ENCODE measurements at places on chromosomes 5 and 9. TPM values are rescaled to one million over a fixed set of nuclear protein-coding genes. Genes with fewer than 3 reads are reported as not detected.

- DNase-seq: no peak
Observed at GRCh38 chr9:77877976-77878375, 153.6 kb downstream of the GNAQ start.

DNA sequence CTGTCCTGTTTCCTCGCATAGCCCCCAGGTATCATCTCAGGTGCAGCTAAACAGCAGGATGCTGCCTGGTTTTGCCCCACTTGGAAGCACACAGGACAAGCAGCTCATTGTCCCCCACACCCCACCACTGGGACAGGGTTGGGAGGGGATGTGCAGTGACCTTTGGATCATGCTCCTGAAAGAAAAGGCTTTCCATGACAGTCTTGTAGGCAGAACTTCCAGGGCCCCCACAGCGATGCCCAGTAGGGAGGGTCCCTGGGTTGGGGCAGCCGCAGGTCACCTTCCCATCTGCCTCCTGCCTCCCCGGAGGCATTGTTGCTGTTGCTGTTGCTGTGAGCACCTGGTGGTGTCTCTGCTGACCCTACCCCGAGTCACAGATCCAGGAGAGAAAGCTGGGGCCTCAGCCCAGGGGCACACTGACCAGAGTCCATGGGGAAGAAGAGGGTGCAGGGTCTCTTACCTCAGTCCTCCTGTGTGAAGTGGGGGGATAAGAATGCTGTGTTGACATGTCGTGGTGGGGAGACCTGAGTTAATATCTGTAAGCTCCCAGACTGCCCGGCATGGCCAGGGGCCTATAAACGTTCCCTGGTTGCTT lies 8.5 kb downstream of the CEP72 start:
- DNase-seq: no peak

DNA sequence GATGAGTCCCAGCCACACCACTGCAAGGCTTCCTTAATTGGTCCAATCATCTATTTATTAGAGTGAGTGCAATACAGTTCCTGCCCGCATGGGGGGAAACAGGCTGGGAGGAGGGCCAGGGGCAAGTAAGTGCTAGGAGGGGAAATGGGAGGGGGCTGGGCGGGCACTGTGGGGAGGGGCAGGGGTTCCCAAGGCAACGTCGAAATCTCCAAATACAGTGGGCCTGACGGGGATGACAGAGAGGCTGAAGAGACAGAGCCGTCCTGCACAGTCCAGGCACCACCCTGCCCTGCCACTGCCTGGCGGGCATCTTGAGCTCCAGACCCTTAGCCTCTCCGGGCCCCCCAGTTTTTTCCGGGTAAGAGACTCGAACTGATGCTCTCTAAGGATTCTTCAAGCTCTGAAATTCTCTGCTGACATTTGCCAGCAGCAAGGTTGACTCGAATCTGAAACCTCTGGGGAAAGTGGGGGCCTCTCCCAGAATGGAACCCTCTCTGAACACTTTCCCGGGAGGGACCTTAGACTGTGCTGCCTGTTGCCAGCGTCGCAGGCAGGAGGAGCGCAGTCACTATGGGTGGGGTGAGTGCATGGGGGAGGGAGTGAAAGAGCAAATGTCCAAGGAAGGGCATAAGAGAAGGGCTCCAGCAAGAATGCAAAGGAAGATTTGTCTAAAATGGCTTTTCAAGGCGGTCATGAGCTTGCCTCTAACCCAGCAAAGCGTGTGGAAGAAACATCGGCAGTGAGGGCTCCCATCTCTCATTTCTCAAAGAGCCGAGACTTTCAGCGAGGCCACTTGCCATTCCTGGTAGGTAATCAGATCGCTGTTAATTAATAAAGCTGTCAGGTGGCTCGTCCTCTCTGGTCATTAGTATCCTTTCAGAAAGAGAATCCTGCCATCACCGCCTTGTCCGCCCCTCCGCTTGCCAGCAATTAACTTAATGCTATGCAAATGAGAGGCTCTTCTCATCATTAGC lies 99.0 kb downstream of the GTF3C4 start:
- no peak for DNase-seq

- no peak for DNase-seq
Observed at GRCh38 chr5:1336106-1336561, 8.8 kb downstream of the CLPTM1L start.

DNA sequence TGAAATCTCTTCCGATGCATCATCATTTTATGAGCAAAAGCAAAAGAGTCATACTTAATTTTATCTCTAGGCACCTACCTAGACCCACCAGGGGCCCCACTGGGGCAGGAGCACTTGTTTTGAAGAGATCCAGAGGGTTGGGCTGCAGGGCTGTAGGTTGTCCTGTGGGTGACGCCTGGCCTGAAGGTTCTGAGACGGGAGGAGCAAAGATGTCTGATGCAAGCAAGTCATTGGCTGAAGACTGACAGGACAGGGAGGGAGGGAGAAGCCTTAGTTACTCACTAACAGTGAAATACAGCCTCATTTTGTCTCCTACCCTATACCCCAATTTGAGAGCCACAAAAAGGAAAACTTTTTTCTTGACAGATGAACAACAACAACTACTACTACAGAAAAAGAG lies 17.1 kb upstream of the C9 start:
- DNase-seq: no peak

DNA sequence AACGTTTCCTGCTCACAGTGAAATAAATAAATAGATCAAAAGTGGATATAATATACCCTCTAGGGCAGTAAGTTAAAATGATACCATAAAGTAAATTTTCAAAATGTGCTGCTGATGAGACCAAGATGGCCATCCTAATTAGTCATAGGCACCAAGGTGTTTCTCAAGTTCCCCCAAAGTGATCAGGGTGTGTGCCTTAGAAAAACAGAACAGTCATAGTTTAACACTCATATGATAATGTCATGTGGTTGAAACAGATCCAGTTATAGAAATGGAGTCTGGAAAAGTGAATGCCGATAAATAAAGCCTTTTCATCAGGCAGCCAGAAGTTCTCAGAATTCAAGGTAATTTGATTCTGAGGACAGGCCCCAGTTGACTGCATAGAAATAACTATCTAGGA lies 161.5 kb upstream of the CDKN2B start:
- DNase-seq: no peak

- no peak for DNase-seq
Observed at GRCh38 chr5:26921439-26921838, 116.9 kb downstream of the CDH9 start.

GRCh38 chr5:115816226-115817081 lies at the start of gene CDO1:
CDO1 (minus strand) TSS chr5:115816659; CDS start chr5:115816397, 262 bp downstream.
- peak; percentile 84 for DNase-seq

- no peak for DNase-seq
Observed at GRCh38 chr5:20055301-20055700, 67.3 kb upstream of the CDH18 start.

GRCh38 chr9:97774673-97775072 lies 77.5 kb upstream of the XPA start:
- no peak for DNase-seq

DNA sequence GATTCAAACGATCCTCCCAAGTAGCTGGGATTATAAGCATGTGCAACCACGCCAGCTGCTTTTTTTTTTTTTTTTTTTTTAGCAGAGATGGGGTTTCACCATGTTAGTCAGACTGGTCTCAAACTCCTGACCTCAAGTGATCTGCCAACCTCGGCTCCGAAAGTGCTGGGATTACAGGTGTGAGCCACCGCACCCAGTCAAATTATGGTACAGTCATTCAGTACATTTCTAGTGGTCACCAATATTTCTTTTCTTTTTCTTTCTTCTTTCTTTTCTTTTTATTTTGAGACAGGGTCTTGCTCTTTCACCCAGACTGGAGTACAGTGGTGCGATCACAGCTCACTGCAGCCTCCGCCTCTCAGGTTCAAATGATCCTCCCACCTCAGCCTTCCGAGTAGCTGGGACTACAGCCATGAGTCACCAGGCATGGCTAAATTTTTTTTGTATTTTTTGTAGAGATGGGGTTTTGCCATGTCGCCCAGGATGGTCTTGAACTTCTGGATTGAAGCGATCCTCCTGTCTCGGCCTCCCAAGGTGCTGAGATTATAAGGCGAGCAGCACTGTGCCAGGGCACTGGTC lies 25.4 kb upstream of the DCP2 start:
- no peak for DNase-seq

- DNase-seq: no peak
Observed at GRCh38 chr5:37721447-37721871, 118.4 kb downstream of the GDNF start.

GRCh38 chr5:33527696-33528095 lies 86.9 kb downstream of the TARS1 start:
- no peak for DNase-seq

DNA sequence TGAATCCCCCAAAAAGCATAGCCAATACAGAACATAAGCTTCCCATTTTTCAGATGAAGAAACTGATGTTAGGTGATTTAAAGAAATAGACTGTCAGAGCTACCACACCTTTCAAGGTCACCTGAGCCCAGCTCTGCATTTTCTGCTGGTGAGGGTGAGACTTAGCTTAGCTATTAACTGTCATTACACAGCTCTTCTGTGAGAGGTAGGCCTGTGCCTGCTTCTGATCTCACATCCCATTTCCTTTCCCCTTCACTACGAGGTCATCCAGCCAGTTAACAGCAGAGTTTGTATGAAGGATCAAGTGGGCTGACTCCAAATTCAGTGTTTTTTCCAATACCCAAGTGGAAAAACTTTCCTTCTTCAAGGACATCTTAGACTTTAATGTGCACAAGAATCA lies 528.6 kb upstream of the CLINT1 start:
- no peak for DNase-seq

GRCh38 chr9:128072144-128073021 lies 4.4 kb downstream of the SLC25A25 start:
- peak; percentile 40 for DNase-seq

- no peak for DNase-seq
Observed at GRCh38 chr9:89444925-89445765, 52.8 kb downstream of the SEMA4D start.

- no peak for DNase-seq
Observed at GRCh38 chr9:134357631-134358025, 31.4 kb downstream of the RXRA start.

DNA sequence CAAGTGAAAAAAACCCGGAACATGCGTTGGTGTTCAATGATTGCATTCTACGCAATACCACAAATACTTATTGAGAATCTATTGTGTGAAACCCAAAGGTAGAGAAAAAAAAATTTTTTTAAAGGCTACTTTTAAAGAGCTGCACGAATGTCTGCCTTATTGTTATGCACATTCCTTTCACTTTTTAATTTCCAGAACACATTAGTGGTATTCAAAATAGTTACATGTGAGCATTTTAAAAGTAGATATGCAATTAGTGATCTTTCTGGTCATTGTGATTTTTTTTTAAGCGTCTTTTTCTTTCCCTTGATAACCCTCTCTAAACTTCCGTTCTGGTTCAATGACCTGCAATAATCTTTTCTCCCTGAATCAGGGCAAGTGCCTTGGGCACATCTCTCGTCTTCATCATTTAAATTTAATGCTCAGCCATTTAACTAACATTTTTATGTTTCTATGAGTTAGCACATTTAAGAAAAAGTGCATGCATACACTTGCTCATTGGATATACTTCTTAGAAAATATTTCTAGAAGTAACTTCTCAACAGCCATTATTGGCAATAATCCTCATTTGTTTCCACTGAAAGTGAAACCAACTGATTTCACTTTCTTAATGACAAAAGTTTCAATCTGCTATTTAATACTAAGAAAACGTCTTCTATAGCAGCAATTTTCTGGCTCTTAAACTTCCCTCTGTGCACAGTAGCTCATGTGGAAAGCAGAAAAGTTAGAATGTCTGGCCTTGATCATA lies 80.3 kb downstream of the CDH6 start:
- DNase-seq: no peak

- DNase-seq: no peak
Observed at GRCh38 chr5:61806491-61807020, 474.5 kb downstream of the ZSWIM6 start.

DNA sequence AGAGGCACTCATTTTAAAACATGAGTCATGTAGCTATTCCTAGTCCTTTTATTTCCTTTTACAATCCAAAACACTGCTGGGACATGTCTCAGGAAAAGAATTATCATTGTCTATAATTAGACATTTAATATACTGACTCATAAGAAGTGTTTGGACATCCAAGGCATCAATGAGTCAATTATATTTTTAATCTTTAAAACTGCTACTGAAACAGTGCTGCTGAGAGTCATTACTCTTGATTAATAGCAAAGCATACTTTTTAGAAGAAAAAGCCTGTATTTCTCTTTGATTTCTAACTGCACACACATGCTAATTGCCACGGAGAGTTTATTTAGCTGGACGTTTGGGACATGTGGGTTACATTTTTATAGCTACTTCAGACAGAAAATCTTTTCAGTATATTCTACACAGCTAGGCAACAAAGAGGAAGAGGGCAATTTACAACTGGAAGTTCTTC lies 1249.0 kb upstream of the CDH18 start:
- DNase-seq: no peak

DNA sequence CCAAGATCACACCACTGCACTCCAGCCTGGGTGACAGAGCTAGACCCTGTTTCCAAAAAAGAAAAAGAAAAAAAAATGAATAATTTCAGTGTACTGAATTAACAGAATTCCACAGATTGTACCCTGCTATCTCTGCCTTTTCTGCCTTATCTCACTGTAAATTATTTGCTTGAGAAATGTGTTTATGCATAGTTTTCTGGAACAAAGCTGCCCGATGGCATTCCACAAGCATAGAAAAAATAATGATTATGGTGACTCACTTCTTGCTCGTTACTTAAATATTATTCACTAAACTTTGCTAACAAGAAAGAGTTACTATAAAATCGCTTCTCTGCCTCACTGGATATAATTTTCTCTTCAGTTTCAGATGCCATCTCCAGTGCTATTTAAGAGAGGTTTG lies 88.7 kb upstream of the FAM169A start:
- no peak for DNase-seq

- DNase-seq: no peak
Observed at GRCh38 chr9:95284162-95285080, 33.1 kb downstream of the FANCC start.

GRCh38 chr9:68780720-68781119 lies 75.7 kb downstream of the PIP5K1B start:
- no peak for DNase-seq

DNA sequence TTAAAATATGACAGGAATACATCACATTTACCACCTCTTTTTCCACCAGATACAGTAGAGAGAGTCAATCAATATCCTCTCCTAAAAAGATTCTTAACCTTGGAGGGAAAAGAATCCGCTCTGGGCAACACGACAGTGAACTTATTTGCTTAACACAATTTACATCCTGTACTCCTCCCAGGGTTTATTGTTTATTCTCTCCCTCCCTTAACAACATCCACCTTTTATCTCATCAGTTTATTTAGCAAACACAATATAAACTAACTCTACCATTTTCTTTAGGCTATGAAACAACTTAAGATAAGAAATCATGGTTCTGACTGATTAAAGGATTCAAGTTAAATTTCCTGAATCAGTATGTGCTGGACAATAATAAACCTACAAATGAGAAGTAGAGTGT lies 50.9 kb downstream of the CERT1 start:
- no peak for DNase-seq

The CAMK2A gene
- 14.0 TPM for total RNA-seq

The PCDHGB3 gene
- total RNA-seq: 12.3 TPM

The CCNI2 gene
- total RNA-seq: 0.16 TPM

The RC3H2 gene
- total RNA-seq: 125 TPM

The SLC4A9 gene
- under 0.01 TPM for total RNA-seq

The FOXD4L4 gene
- total RNA-seq: 0.78 TPM

The LCNL1 gene
- 0.16 TPM for total RNA-seq

The SAPCD2 gene
- total RNA-seq: 1.6 TPM

The ARHGEF39 gene
- 0.94 TPM for total RNA-seq

The LRSAM1 gene
- 23.7 TPM for total RNA-seq

The EIF4EBP3 gene
- total RNA-seq: not detected

The CAMK4 gene
- total RNA-seq: 130 TPM

The IL13 gene
- total RNA-seq: not detected
